Activated CD8-positive, alpha-beta memory T cell treated with anti-CD3 and anti-CD28 coated beads, Interleukin-2, amount 50 U/mL, for 48 hours (primary cell): ENCODE measurements at places on chromosomes 7 and 10.

DNA sequence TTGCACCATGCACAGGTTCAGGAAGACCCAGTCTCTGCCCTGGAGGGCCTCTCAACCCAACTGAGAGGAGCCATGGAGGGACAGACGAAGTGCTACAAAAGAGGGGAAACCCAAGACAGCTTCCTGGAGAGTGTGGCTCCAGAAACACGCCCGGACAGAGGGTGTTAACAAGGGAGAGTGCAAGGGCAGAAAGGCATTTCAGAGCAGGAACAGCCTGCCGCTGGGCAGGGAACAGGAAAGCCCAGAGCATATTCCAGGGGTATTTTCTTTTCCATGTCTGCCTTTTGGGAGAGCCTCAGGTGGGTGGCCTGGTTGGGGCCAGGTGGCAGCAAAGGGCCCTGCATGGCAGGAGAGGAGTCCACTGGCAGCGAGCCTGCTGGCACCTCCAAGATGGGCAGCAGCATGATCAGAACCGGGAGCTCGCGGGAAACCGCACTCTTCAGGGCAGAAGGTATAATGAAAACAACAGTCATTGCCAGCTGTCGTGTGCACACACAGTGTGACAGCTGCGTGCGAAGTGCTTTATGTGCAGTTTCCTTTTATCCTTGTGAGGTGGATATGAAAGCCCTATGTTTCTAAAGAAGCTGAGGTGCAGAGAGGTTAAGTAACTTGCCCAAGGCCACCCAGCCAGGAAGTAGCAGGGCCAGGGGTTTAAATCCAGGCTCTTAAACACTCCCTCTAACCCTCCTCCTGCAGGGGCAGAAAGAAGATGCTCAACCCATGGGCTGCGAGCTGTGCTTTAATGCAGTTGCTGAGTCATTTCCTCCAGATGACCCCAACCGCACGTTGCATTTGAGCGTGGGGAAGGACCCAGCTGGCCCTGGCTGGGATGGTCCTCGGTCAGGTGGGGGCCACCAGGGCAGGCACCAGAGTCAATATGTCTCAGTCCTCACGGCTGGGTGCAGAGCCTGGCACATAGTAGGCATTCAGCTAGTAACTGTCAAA lies 128.6 kb downstream of the OAT start:
- no peak for DNase-seq

- no peak for DNase-seq
Observed at GRCh38 chr7:46532571-46532970, 611.5 kb upstream of the IGFBP3 start.

GRCh38 chr7:105297985-105298384 lies 90.7 kb downstream of the SRPK2 start:
- no peak for DNase-seq

DNA sequence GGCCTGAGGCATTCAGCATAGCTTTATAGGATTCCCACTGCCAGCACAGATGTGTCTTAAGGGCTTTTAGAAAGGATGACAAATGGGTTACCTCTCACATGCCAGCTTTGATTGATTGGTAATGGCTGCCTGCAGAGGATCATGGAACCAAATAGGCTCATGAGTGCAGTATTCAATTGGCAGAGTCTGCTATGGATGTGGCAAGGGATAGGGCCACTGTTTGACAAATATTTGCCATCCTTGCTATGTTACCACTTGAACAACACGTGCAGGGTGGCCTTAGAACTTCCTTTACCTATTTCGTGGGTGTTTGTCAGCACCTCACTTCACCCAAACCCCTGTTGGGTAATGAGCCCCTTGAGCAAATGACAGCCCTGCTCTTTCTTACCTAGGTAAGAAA lies 139.2 kb downstream of the C10orf105 start:
- DNase-seq: no peak

DNA sequence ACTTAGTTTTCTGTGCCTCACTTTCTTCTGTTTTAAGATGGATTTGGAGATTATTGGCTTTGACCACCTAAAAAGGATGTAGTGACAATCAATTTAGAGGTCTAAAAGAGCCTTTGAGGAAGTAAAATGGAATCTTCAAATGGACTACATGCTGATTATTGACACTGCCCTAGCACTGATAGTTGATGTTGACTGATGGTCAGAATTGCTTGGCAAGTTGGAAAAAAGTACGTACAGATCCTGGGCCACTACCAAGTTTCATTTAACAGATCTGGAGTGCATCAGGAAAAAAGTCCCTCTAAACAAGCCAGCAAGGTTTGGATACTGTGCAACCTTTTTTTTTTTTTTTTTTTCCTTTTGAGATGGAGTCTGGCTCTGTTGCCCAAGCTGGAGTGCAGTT lies 81.1 kb downstream of the TCF7L2 start:
- no peak for DNase-seq

DNA sequence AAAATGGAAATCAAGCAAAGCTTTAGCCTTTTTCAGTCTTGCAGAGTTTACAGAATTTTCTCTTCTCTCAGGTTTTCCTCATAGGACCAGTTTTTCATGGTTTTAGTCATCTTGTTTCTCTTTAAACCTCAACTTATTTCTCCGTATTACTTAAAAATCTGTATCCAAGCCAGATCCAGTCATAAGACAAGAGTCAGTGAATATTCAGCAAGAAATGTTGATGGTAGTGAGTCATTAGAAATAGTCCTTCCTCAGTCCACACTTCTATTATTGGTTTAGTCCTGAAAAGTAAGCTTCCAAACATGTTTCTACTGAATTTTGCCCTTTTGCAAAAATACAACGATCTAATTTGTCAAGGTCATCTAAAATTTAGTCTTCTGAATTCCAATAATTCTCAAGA lies 107.0 kb downstream of the VIM start:
- DNase-seq: no peak

DNA sequence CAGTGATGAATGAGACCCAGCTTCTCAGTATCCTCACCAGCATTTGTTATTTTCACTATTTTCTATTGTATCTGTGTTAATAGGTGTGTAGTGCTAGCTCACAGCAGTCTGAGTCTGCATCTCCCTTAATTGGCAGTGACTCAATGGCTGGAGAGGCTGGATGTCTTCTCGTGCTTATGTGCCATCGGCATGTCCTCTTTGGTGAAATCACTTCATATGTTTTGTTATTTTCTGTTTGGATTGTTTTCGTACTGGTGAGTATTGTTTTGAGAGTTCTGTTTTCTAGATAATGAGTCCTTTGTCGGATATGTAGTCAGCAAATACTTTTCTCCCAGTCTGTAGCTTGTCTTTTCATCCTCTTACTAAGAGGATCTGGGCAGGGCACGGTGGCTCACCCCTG lies 66.1 kb downstream of the AMZ1 start:
- DNase-seq: no peak

- no peak for DNase-seq
Observed at GRCh38 chr7:20376796-20377195, 46.1 kb downstream of the ITGB8 start.

DNA sequence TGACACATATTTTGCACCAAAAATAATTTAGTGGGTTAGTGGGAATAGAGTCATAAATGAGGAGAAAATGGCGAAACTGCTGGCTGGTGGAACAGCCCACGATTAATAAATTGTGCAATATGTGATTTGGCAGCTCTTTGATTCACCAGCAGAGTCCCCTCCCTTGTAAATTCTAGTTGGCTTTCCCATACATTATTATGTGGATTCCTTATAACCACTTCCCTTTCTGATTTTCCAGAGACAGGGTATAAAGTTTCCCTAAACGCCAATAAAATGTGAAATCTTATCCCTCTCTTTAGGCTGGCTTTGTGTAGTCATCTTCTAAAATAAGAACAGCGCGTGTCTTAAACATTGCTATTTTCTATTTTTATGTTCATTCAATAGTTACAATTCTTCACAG lies 149.4 kb upstream of the FERD3L start:
- DNase-seq: no peak

GRCh38 chr7:103076764-103077163 lies 1.8 kb downstream of the ARMC10 start:
- DNase-seq: no peak

- no peak for DNase-seq
Observed at GRCh38 chr7:91064938-91065337, 199.3 kb upstream of the FZD1 start.

- DNase-seq: no peak
Observed at GRCh38 chr10:124820121-124820520, 18.5 kb downstream of the ABRAXAS2 start.

- DNase-seq: no peak
Observed at GRCh38 chr10:29479081-29479925, 155.5 kb downstream of the SVIL start.

DNA sequence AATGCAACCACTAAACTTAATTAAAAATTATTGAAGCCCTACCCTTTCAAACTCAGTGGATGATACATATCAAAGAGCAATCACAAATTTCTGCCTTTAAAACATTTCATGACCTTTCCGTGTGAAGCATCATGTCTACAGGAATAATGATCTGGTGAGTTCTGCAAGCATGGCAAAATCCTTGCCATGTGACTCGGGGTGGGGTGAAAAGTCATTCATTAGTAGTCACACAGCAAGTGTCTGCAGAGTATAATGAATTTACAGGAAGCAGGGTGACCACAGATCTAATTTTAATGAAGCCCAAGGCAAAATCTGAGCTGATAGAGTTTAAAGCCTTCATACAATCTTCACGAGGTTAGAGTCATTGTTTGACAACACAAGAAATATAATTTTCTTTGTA lies 351.9 kb downstream of the THSD7A start:
- no peak for DNase-seq
